ENCODE measurements at places on chromosomes 7 and 10.

GRCh38 chr10:44242826-44243225, 142.1 kb downstream of the CXCL12 start:
- H3K27me3 ChIP-seq, result no peaks in the 10 kb centered on the region
- H3K27ac ChIP-seq, result no peak overlapping the region
- H3K4me3 ChIP-seq, result no peak overlapping the region
- no peaks in the 10 kb centered on the region for H3K4me1 ChIP-seq

DNA sequence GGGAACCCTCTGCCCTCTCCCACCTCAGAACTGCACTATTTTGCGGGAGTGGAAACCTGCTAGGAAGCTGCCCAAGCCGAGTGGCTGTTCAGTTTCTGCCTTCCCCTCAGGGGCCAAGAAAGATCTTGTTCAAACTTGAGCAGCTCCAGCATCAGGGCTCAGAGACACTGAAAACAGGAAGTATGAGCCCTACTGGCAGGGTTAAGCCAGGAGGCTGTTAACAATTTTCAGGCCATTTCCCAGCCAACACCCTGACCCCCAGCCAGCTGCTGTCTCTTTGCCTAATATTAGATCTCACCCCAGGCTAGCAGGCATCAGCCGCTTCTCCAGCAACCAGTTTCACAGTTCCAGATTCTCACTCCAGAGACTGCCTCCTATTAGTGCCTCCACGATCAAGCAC, 9.2 kb downstream of the PLAU start:
- no peaks in the 10 kb centered on the region for H3K27me3 ChIP-seq
- peak overlapping the region; percentile 63 for H3K27ac ChIP-seq
- DNase-seq, result no peak
- peaks cover 9% of the 10 kb centered on the region for H3K36me3 ChIP-seq
- H3K4me3 ChIP-seq, result no peak overlapping the region

GRCh38 chr7:144378651-144379050, 23.4 kb downstream of the ARHGEF5 start:
- no peaks in the 10 kb centered on the region for H3K27me3 ChIP-seq
- no peak overlapping the region for H3K4me3 ChIP-seq
- no peak overlapping the region for H3K27ac ChIP-seq
- DNase-seq, result peak; percentile 67

DNA sequence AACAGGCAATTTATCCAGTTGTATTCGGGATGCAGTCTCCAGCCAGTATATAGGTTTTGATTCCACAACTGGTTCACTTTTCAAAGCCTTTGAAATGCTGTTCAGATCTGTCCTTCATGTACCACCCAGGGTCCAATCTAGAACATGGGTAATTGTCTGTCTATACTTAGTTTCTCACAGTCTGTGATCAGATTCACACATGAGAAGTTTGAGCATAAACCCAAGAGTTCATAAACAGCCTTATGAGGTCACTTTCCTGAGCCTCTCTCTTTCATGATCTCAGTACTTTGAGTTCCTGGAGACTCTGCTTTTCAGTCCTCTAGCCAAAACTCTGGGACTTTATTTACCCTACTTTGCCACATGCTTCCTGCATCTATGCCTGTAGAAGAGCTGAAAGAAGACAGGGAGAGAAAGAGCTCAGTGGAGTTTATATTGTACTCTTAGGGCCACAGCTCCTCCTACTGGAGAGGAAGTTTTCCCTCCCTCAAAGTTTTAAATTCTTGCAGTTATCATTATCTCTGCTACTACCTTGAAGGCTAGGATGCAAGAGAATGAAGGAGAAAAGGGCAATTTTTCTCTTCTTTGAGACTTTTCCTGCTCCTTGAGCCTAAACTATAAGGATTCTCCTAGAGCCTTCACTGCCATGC, 172.0 kb downstream of the ZEB1 start:
- H3K36me3 ChIP-seq, result no peaks in the 10 kb centered on the region
- H3K4me3 ChIP-seq, result no peak overlapping the region
- no peak overlapping the region for H3K27ac ChIP-seq
- H3K27me3 ChIP-seq, result no peaks in the 10 kb centered on the region
- no peak for DNase-seq
- no peaks in the 10 kb centered on the region for H3K4me1 ChIP-seq

DNA sequence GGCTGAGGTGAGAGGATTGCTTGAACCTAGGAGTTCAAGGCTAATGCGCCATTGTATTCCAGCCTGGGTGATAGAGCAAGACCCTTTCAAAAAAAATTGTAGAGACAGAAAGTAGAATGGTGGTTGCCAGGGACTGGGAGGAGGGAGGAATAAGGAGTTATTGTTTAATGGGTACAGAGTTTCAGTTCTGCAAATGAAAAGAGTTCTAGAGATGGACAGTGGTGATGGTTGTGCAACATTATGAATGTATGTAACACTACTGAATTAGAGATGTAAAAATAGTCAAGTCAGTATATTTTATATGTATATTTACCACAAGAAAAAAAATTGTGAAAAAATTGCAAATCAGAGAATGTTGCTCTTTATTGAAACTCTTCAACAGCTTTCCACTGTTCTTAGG, 266.5 kb upstream of the NPY start:
- H3K27ac ChIP-seq, result no peak overlapping the region
- no peak for DNase-seq
- H3K4me1 ChIP-seq, result no peaks in the 10 kb centered on the region
- no peaks in the 10 kb centered on the region for H3K36me3 ChIP-seq
- no peak overlapping the region for H3K4me3 ChIP-seq

GRCh38 chr10:97708976-97709946, 4.3 kb upstream of the MARVELD1 start:
- H3K27me3 ChIP-seq, result no peaks in the 10 kb centered on the region
- no peak for DNase-seq
- no peaks in the 10 kb centered on the region for H3K36me3 ChIP-seq
- no peak overlapping the region for H3K4me3 ChIP-seq
- H3K4me1 ChIP-seq, result peaks cover 40% of the 10 kb centered on the region

- DNase-seq, result no peak
- no peaks in the 10 kb centered on the region for H3K36me3 ChIP-seq
- H3K27me3 ChIP-seq, result no peaks in the 10 kb centered on the region
- H3K4me1 ChIP-seq, result peaks cover 22% of the 10 kb centered on the region
Observed at GRCh38 chr10:15321431-15322341, 49.4 kb downstream of the FAM171A1 start.

- no peaks in the 10 kb centered on the region for H3K36me3 ChIP-seq
- peak overlapping the region; percentile 37 for H3K4me3 ChIP-seq
- H3K4me1 ChIP-seq, result peaks cover 87% of the 10 kb centered on the region
- no peak for DNase-seq
- H3K27ac ChIP-seq, result peak overlapping the region; percentile 97
Observed at GRCh38 chr7:74479961-74480829, 26.5 kb downstream of the GTF2IRD1 start.

DNA sequence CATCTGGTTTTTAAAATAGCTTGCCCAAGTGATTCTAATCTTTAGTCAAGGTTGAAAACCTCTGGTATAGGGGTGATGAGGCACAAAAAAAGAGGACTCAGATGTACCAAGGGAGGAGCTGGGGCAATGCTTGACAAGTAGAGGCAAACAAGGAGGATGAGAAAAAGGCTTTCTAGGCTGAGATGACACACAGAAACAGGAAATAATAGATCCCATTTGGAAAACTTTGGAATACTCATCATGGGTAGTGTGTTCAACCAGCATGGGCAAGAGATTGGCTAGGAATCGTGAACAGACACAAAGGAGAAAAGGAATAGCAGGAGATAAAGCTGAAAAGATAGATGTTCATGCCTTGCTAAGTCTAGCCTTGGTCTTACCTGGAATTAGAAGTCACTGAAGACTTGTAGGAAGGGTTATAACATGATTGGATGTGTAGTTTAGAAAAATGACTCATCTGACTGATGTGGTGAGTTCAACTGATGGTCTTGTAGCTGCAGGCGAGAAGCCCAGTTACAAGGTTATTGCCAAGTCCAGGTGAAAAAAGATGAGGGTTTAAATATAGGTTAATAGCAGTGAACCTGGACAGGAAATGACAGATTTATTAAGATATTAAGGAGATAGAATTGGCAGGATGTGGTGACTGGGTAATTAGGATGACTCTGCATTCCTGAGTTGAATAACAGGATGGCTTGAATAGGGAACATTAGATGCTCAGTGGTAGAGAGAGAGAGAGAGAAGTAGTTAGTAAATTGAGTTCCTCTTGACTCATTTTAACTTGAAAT, 214.0 kb upstream of the LRGUK start:
- no peaks in the 10 kb centered on the region for H3K27me3 ChIP-seq
- H3K36me3 ChIP-seq, result no peaks in the 10 kb centered on the region
- no peak for DNase-seq
- no peaks in the 10 kb centered on the region for H3K4me1 ChIP-seq
- no peak overlapping the region for H3K27ac ChIP-seq

- no peaks in the 10 kb centered on the region for H3K27me3 ChIP-seq
- DNase-seq, result no peak
- H3K4me1 ChIP-seq, result no peaks in the 10 kb centered on the region
- H3K27ac ChIP-seq, result no peak overlapping the region
Observed at GRCh38 chr7:117250245-117250644, 72.6 kb downstream of the WNT2 start.

GRCh38 chr7:150378115-150378852, 846 bp upstream of the ZNF775 start:
- DNase-seq, result no peak
- H3K4me3 ChIP-seq, result peak overlapping the region; percentile 95
- peaks cover 36% of the 10 kb centered on the region for H3K4me1 ChIP-seq

DNA sequence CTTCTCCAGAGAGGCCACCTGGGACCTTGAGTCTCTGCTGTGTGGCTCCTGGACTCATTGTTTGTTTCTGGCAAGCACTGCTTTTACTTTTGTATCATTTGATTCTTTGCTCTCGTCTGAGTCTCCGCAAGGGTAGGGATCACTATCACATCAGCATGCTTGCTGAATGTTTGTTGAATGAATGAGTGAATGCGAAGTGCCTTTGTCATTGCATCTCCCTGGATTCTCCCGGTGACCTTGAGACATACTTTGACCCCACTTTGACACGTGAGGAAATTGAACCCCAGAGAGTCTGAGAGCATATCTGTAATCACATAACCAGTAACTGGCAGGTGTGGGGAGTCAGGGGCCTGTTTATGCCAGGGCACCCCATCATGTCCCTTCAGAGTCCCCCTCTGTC, 92.8 kb downstream of the ZMIZ1 start:
- no peaks in the 10 kb centered on the region for H3K27me3 ChIP-seq
- H3K36me3 ChIP-seq, result peaks cover 15% of the 10 kb centered on the region
- H3K27ac ChIP-seq, result no peak overlapping the region
- no peak for DNase-seq
- peaks cover 93% of the 10 kb centered on the region for H3K4me1 ChIP-seq
- H3K4me3 ChIP-seq, result no peak overlapping the region

- no peak overlapping the region for H3K27ac ChIP-seq
- no peaks in the 10 kb centered on the region for H3K36me3 ChIP-seq
- H3K4me1 ChIP-seq, result no peaks in the 10 kb centered on the region
- H3K27me3 ChIP-seq, result no peaks in the 10 kb centered on the region
- no peak overlapping the region for H3K4me3 ChIP-seq
Observed at GRCh38 chr10:46318799-46319198, 32.0 kb downstream of the ANTXRL start.

DNA sequence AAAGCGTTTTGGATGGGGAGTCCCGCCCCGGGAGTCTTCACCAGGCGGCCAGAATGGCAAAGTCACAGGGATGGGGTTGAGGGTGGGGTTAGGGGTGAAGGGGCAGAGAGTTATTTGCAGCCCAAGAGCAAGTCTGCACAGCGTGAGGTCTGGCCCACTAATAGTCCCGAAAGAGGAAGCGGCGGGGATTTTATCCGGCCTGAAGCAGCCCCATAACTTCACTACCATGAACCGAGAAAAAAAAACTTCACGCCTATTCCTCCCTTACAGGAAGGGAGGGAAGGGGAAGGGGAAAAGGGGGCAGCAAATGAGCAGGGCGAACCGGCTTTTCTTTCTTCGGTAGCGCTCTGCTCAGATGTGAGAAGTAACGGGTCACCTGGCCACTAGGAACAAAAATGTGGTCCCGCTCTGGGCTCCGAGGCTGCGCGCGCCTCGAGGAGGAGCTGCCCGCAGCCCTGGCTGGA, 712 bp downstream of the ITPRIP start:
- peak overlapping the region; percentile 96 for H3K27ac ChIP-seq
- peak; percentile 72 for DNase-seq
- H3K4me1 ChIP-seq, result peaks cover 62% of the 10 kb centered on the region
- peaks cover 9% of the 10 kb centered on the region for H3K36me3 ChIP-seq
- H3K27me3 ChIP-seq, result no peaks in the 10 kb centered on the region
- peak overlapping the region; percentile 80 for H3K4me3 ChIP-seq

- H3K27ac ChIP-seq, result no peak overlapping the region
- no peaks in the 10 kb centered on the region for H3K27me3 ChIP-seq
- no peak overlapping the region for H3K4me3 ChIP-seq
- DNase-seq, result no peak
Observed at GRCh38 chr10:48900371-48900801, 39.3 kb downstream of the LRRC18 start.

GRCh38 chr7:11221984-11222383, 248.3 kb downstream of the PHF14 start:
- no peaks in the 10 kb centered on the region for H3K27me3 ChIP-seq
- H3K4me1 ChIP-seq, result no peaks in the 10 kb centered on the region
- no peak overlapping the region for H3K4me3 ChIP-seq
- no peak for DNase-seq
- H3K27ac ChIP-seq, result no peak overlapping the region
- no peaks in the 10 kb centered on the region for H3K36me3 ChIP-seq

DNA sequence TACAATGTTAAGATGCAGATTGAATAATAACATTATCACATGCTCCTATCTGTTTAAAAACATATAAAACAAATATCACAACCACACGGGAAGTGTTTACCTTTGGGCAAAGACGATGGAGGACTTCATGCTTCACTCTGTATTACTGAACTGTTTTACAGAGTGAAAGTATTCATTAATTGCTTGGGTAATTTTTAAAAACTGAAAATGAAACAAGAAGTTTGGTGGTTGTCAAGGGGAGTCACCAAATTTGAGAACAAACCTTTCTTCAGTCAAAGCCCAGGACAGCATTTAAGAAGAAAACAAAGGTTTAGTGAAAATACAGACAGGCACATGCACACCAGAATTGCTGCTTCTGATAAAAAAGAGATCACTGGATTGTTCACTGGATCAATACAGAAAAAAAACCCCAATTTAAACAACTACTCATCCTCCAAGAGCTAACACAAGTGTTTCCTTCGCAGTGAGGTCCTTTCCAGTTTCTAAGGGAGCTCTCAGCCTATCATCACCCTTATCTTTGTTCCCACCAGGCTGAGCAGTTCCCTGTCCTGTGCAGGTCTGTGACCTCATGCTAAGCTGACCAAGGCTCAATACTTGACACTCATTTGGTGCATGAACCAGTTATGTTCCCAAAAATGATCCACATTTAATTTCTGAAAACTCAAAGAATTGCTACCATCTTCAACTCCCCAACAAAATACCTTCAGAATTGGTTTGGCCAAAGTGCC, 8.8 kb downstream of the PARP12 start:
- no peaks in the 10 kb centered on the region for H3K27me3 ChIP-seq
- H3K36me3 ChIP-seq, result no peaks in the 10 kb centered on the region
- H3K4me3 ChIP-seq, result no peak overlapping the region

DNA sequence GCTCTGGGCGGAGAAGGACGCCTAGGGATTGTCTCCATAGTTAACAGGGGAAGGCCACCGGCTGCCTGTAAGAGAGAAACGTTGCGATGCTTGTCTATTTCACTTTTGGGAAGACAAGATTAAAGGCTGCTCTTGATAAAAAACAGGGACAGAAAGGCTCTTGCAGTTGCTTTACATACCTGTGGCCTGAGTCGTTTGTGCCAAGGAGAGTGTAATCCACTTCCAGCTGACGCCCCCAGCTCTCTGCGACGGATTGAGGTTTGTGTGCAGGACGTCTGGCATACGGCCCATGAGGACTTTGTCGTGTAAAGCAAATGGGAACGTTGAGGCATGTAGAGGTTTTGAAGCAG, 1.1 kb downstream of the MAP3K8 start:
- peaks cover 57% of the 10 kb centered on the region for H3K4me1 ChIP-seq
- DNase-seq, result no peak
